ENCODE measurements at places on chromosomes 3 and 15.

- no peak for DNase-seq
These were observed 489.4 kb upstream of the IL12A start for GRCh38 chr3:159499031-159499793.

DNA sequence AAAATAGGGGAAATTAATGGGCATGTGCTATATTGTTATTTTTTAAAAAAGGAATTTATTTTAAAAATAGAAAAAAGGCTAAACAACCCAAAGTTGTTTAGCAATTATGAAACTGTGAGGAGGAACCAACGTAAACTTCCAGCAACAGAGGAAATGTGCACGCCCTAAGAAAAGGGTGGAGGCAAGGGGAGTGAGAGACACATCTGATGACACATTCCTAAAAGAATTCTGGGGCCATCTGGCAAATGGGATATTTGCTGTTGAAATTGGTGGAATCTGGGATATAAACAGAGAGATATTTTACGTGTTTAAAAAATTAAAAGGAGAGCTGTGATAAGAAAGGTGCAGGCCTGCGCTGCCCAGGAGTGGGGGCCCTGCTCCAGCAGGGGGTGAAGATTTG lies 50.8 kb upstream of the MUC13 start:
- no peak for DNase-seq

DNA sequence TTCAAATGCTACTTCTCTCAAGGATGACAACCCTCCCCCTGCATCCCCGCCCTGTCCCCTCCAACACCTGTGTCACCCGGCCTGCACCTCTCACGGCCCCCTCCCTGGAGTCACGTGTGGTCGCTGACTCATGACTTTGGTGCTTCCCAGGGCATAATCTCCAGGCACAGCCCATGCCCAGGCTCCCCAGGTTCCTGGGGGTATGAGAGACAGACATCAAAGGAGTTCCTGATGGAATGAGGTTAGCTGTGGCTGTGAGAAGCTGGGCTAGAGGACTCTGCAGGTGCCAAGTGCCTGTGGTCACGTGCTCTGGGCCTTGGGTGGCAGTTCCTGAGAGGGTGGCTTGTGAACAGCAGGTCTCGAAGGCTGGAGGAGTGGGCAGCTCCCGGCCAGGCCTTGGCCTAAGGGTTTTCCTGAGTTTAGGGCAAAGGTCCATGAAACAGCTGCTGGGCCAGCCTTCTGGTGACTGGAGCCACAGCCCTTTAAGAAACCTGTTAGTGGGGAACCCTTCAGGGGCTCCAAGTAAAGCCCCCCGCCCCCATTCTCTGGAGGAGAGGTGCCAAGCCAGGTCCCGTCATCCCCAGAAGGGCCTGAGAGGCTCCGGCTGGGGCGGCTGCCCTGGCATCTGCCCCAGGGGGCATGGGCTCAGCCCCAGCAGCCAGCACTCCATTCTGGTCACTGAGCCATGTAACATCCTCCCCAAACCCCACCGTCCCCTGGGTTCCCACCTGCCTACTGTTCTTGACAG lies 230.0 kb downstream of the XXYLT1 start:
- DNase-seq, result no peak

DNA sequence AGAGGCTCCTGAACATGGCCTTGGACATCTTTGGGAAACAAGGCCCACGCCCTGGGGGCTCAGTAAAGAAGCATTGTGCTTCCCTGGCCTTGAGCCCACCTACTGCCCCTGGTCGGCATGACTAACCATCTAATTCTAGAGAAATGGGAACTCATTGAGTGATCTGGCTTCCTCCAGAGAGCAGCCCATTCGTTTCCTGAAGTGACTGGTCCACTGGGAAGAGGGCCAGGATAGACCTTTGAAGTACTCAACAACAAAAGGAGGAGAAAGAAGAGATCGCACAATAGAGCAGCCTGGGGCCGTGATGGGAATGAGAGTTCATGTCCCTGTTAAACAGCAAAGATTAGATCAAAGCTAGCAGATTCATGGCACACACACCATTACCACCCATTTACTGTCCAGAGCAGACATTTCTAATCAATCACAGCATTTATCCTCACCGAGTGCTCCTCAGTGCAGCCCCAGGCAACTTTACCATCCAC lies 514.4 kb upstream of the PROK2 start:
- no peak for DNase-seq

DNA sequence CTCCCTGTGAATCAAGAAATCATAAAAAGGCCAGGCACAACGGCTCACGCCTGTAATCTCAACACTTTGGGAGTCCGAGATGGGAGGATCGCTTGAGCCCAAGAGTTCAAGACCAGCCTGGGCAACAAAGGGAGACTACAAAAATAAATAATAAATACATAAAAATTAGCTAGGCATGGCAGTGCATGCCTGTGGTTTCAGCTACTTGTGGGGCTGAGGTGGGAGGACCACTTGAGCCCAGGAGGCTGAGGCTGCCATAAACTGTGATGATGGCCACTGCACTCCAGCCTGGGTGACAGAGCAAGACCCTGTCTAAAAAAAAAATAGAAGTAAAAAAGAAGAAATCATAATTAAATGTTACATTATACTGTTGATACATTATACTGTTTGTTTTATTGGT lies 28.0 kb upstream of the DCUN1D1 start:
- no peak for DNase-seq

DNA sequence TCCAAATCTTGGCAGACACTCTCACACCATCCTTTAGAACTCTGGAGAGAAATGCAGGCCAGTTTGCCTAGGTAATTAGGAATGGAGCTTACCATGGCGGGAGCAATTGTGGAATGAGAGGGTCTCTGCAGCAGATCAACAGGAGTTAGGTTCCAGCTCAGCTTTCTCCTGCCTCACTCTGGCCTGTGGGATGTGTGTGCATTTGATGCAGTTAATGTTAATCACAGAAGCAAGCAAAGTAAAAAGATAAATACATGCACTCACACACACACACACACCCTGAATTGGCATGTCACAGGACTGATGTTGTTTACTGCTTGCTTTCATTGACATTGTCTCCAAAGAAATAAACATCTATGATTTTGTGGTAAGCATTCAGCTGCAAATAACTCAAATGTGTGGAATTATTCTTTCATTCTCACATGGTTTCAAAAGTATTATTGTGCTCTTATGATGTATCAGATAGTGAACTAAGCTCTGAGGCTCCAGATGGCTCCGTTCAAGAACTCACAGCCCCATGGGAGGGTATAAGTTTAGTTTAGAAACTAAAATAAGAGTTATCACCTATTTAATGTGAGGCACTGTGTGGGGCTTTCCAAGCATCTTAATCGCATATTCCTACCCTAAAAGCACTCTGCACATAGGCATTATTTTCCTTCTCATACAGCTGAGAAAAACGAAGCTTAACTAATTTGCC lies 31.3 kb upstream of the BFSP2 start:
- no peak for DNase-seq

DNA sequence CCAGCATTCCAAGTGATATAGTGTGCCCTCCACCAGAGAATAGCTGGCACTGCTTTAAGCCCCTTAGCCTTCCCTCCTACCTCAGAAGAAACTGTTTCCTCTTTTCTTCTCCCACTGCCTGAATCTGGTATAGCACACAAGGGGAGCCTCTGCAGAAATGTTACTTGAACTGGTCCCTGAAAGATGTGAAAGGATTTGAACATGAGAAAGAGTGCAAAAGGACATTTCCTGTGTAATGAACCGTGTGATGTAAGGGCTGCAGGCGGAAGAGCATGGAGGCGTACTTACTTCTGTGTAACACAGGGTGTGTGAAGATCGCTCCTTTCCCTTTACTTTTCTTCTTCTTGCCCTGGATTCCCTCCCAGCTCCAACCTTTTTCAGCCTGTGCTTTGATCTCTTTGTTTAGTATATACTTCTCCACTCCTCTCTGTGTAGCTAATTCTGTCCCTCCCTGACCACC lies 8.4 kb downstream of the TMOD3 start:
- no peak for DNase-seq

GRCh38 chr3:6526861-6527260 lies 334.1 kb upstream of the GRM7 start:
- no peak for DNase-seq

- no peak for DNase-seq
These were observed 45.7 kb downstream of the PGBD4 start for GRCh38 chr15:34147371-34148140.

DNA sequence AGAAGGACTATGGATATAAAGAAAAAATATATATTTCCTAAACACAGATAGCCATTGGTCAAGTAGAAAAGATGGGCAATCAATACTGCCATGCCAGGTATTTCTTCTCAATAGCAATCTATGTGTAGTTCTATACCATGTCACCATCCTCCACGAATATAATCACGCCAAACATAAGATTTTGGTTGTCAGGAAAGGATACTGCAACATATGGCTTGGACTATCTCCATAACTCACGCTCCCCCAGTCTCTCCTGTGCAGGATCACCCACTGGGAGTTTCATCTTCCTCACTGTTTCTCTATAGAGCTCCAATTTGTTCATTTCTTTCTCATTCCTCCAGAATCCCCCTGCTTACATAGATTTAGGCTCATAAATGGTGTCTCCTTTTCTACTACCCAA lies 462.9 kb upstream of the KCNMB2 start:
- DNase-seq, result no peak

DNA sequence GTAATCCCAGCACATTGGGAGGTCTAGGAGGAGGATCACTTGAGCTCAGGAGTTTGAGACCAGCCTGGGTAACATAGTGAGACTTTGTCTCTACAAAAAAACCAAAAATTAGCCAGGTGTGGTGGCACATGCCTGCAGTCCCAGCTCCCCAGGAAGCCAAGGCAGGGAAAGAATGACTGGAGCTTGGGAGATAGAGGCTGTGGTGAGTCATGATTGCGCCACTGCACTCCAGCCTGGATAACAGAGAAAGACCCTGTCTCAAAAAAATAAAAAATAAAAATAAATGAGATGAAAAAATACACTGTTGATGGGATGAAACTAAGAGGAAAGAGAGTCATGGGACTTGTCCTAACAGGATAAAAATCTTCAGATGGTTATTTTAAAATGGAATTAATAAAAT lies 137.6 kb downstream of the IMPG2 start:
- no peak for DNase-seq

DNA sequence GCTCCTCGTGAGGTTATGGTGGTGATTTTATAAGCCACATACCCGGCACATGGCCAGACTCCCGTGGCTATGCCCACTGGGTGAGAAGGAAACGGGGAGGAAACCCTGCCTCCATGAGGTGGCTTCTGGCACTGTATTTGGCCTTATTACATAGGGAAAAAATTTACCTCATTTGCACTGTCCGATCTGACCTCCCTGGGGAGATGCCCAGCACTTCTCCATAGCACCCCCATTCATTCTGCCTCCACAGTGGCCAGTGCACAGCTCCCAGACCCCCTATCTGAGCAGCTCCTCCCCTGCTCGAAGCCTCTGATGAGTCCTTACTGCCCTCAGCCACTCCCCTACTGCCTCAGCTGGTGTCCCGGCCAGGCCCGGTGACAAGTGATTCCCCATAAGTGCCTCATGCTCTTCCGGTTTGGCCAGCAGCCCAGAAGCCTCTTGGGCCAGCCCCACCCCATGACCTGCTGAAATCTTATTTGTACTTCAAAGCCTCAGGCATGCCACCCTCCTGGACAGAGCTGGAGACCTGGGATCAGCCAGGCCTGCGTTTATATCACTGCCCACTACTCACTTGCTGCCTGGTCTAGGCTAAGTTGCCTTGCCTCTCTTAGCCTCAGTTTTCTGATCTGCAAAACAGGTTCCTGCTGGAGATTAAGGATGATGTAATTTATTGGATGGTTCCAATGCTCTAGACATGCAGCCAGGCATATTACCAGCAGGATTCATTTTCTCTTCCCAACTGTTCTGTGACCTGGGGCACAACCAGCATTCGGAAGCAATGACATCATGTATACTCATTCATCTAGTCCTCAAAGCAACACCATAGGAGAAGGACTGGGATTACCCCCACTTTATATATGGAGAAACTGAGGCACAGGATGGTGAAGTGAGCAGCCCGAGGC lies 30.6 kb upstream of the SLC6A6 start:
- DNase-seq, result no peak

All from stimulated activated naive CD8-positive, alpha-beta T cell treated with anti-CD3 and anti-CD28 coated beads, Interleukin-15, amount 100 ng/mL, for 72 hours (primary cell).